HFFc6 (cell line): ENCODE measurements at places on chromosomes 1 and 21.

GRCh38 chr1:112735752-112736151, 20.6 kb upstream of the PPM1J start:
- DNase-seq = peak; percentile 86

DNA sequence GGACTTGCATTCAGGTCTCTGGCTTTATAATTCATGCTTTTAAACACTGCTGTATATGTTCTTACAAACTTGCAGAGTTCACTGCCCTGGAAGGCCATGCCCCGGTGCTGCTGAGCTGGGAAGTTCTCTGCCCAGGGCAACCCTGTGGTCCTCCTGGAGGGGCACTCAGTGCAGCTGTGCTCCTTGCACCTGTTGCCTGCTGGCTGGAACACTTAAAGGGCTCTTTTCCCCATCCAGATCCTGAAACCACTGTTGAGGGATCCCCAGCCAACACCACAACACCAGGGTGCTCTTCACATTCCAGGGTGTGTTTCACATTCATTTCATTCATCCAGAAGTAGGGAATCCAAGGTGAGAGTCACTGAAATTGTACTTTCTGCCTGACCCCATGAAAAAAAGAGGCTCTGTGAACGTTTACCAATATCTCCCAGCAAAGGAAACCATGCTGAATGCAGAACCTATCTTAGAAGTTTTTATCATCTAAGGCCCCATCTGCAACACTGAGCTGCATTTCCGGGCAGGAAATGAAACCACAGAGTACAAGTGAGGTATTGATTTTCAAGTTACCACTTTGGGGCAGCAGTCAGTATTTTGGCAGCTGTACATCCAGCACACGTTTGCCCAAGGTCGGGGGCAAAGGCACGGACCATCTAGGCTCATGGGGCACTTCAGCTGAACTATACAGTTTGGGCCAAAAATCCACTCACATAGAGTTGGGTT, 16.4 kb upstream of the KIAA0040 start:
- no peak for DNase-seq

DNA sequence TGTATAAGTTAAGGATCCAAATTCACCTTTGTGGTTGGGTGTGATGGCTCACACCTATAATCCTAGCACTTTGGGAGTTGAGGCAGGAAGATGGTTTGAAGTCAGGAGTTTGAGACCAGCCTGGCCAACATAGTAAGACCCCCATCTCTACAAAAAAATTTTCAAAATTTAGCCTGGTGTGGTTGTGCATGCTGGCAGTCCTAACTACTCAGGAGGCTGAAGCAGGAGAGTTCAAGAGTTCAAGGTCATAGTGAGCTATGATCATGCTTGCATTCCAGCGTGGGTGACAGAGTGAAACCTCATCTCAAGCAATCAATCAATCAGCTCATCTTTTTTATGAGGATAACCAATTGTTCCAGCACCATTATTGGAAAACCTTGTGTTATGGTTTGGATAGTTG, 16.5 kb upstream of the SLC1A7 start:
- DNase-seq = no peak

DNA sequence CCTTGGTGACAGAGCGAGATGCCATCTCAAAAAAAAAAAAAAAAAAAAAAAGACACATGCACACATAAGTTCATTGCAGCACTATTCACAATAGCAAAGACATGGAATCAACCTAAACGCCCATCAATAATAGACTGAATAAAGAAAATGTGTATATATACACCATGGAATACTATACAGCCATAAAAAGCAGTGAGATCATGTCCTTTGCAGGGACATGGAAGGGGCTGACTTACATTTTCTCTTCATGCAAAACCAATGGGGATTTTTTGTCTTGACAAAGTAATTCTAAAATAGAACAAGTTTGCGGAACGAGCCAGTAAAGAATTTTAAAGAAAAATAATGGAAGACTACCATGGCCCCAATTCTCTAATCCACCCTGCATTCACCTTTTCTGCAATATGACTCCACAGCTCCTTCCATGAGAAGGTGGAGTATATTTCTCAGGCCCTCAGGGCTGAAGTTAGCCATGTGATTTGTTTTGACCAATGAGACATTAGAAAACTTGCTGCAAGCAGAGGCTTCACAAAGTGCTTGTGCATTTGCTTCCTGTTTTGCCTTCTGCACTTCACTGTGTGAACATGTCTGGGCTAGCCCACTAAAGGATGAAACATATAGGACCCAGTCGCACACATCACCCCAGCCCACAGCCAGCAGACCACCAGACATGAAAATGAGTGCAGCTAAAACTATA, 78.8 kb upstream of the NR5A2 start:
- DNase-seq = no peak

GRCh38 chr1:148362216-148362611, 120.9 kb downstream of the PPIAL4G start:
- DNase-seq = no peak

- DNase-seq = peak; percentile 66
Measured at GRCh38 chr1:159141584-159142390, 29.6 kb upstream of the CADM3 start.

DNA sequence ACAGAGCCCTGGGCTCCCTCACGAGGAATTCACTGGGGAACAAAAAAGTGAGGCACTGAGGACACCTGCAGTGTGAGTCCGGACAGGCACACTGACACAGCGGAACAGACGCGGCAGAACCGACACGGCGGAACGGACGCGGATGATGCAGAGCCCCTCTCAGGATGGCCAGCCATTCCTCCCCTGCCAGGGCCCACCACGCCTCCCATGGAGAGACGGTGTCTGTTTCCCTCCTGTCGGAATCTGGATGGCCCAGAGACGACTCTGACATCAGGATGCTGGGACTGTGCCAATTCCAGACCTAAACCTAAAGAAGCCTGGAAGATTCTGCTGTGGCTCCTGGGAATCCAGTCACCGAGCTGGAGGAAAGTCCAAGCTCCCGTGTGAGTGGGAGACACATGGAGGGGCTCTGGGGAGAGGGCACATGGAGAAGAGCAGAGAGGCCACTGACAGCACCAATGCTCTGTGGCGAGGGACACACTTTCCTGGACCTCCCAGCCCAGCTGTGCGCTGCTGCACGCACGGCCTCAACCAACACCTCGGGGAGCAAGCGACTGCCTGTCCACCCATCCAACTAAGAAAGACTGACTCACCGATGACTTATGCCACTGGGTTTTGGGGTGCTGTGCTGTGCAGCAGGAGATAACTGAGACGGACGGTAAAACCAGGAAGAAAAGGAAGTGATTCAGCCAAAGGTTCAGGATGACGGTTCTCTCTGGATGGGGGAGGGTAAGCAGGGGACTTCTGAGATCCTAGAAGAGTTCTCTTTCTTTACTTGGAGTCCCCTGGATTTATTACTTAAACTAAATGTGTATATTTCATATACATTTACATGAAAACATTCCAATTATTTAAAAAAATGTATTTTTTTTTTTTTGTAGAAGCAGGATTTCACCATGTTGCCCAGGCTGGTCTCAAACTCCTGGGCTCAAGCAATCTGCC, 23.3 kb downstream of the ZBTB17 start:
- peak; percentile 99 for DNase-seq

GRCh38 chr1:172246521-172247390, 173.7 kb upstream of the C1orf105 start:
- DNase-seq = no peak

GRCh38 chr1:89996450-89997110, 1.7 kb downstream of the ZNF326 start:
- DNase-seq = no peak

GRCh38 chr1:201229771-201230635, 39.4 kb downstream of the IGFN1 start:
- DNase-seq = peak; percentile 59

- DNase-seq = peak; percentile 82
Measured at GRCh38 chr1:185566995-185567394, 167.2 kb upstream of the HMCN1 start.

DNA sequence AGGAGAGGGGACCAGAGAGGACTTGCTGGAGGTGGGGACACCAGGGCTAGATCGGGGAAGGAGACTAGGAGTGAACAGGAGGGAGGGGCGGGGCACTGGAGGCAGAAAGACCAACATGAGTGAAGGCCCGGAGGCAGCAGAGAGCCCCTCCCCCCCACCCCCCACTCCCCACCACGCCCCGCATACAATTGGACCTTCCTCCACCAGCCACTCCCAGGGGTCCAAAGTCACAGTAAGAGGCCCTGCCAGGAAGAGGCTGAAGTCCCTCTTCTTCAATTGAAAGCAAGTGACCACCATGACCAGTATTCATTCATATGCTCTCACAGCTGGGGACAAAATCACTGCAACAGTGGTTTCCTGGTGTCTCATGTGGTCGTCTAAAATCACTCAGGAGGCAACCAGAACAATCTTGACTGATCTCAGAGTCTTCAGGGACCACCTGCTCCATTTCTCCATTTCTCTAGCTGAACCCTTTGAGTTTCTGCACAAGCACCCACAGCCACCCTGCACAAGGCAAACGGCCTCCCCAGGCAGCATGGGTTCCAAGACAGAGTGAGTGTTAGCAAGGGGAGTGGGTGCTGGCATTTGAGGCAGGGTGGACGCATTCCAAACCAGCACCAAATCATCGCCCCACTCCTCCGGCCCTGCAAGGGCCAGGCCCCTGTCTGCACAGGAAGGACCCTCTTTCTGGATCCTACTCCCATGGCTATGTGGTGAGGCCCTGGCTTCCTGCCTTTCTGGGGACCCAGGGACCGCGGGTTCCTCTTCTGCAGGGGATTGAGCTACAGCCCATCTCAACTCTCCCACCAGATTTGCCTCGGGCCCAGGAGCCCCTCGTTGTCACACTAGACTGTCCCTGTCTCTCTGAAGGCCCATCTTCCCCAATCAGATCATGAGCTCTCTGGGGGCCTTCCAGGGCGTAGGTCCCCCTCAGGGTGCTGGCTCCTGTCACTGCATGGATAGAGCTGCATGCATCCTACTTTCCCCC, 17.0 kb downstream of the LAPTM5 start:
- DNase-seq = no peak

GRCh38 chr1:165287781-165288180, 68.7 kb downstream of the LMX1A start:
- no peak for DNase-seq

DNA sequence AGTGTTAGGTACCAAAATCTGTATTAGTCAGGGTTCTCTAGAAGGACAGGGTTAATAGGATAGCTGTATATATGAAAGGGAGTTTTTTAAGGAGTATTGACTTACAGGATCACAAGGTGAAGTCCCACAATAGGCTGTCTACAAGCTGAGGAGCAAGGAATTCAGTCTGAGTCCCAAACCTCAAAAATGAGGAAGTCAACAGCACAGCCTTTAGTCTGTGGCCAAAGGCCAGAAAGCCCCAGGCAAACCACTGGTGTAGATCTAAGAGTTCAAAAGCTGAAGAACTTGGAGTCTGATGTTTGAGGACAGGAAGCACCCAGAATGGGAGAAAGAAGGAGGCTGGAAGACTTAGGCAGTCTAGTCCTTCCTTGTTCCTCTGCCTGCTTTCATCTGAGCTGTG, 487.5 kb upstream of the CHRM3 start:
- peak; percentile 33 for DNase-seq

GRCh38 chr1:170967042-170967910, 31.9 kb downstream of the MROH9 start:
- peak; percentile 54 for DNase-seq

DNA sequence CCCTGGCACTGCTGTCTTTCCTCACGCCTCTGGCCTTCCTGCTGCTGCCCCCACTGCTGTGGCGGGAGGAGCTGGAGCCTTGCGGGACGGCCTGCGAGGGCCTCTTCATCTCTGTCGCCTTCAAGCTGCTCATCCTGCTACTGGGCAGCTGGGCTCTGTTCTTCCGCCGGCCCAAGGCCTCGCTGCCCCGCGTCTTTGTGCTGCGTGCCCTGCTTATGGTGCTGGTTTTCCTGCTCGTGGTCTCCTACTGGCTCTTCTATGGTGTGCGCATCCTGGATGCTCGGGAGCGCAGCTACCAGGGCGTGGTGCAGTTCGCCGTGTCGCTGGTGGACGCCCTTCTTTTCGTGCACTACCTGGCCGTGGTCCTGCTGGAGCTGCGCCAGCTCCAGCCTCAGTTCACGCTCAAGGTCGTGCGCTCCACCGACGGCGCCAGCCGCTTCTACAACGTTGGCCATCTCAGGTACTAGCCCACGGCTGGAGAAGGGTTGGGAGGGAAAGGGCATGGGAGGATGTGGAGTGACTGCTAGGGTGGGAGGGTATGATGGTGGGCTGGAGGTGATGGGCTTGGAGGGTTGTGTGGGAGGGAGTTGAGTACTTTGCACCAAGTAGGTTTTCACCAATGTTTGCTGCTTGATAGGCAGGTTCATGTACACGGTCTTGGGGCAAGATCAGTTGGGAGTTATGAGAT, 18.9 kb downstream of the VANGL2 start:
- DNase-seq = no peak

DNA sequence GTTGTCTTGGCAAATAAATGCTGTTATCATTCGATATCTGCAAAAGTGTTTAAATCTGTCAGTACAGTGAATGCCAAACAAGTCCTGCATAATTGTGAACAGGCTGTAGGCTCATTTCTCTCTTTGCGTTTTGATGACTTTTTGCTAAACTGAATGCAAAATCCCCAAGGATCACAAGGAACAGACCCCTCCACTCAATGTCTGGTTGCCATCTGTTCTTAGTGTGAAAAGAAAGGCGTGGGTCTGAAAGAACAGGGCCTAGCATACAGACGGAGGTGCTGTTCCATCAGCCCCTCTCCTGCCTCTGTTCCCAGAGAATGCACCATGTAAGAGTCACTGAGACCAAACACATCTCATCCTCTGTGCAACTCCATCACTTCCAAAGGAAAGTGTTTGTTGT, 40.4 kb downstream of the EIF2B3 start:
- no peak for DNase-seq

- no peak for DNase-seq
Measured at GRCh38 chr1:66437136-66437401, 96.9 kb upstream of the SGIP1 start.

DNA sequence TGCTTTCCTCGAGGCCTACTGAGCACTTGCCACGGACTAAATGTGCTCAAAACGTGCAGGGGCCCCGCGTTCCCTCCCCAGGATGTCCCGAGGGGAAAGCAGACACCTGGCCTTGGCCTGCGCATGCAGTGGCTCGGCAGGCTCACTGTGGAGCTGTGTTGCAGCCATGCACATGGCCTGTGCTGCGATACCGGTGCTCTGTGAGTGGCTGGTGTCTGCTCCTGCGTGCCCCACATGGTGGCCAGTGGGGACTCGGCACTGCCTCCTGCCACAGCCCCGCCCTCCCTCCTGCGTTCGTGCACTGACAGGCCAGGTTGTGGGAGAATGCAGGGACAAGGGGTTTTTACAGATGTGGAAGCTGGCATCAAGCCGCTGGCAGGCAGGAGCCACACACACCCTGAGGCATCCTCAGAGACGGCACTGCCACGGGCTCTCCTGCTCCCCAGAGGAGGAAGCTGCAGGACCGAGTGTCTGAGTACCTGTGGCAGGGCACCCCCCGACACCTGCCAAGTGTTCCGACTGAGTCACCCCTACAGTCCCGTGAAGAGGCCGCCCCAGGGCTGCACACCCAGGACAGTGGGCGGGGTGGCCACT, 16.9 kb upstream of the PTTG1IP start:
- DNase-seq = no peak

DNA sequence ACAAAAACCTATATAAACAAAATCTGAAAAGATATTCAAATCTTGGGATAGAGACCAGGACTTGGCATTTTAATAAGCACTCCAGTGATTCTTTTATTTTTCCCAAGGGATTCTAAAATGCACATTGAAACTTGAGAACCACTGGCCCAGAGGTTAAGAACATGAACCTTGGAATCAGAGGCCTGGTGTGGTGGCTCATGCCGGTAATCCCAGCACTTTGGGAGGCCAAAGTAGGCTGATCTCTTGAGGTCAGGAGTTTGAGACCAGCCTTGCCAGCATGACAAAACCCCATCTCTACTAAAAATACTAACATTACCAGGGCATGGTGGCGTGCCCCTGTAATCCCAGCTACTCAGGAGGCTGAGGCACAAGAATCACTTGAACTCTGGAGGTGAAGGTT, 12.9 kb upstream of the CEP85 start:
- DNase-seq = no peak

GRCh38 chr1:238767321-238767720, 619.0 kb upstream of the CHRM3 start:
- DNase-seq = no peak
